Melanocyte of skin (primary cell): ENCODE measurements at places on chromosomes 4 and X. TPM values are rescaled to one million over a fixed set of nuclear protein-coding genes. Genes with fewer than 3 reads are reported as not detected.

Gene EGF
- 0.77 and 1.7 TPM in 2 replicates for total RNA-seq

Gene PTTG2
- not detected in 2 replicates for total RNA-seq

Gene IQCM
- total RNA-seq: not detected in 2 replicates

Gene GPC3
- 0.15 TPM in 1 of 2 replicates, not detected in the other for total RNA-seq

Gene CFI
- total RNA-seq: 0.36 and 1.0 TPM in 2 replicates

Gene SPANXD
- not detected in 2 replicates for total RNA-seq
